CD4-positive, alpha-beta T cell treated with Interleukin-12 subunit alpha and Interleukin-12 subunit beta, for 1 hour (primary cell): ENCODE measurements at places on chromosomes 4 and X.

- DNase-seq: no peak
Observed at GRCh38 chr4:112836895-112837294, 200.0 kb downstream of the LARP7 start.

DNA sequence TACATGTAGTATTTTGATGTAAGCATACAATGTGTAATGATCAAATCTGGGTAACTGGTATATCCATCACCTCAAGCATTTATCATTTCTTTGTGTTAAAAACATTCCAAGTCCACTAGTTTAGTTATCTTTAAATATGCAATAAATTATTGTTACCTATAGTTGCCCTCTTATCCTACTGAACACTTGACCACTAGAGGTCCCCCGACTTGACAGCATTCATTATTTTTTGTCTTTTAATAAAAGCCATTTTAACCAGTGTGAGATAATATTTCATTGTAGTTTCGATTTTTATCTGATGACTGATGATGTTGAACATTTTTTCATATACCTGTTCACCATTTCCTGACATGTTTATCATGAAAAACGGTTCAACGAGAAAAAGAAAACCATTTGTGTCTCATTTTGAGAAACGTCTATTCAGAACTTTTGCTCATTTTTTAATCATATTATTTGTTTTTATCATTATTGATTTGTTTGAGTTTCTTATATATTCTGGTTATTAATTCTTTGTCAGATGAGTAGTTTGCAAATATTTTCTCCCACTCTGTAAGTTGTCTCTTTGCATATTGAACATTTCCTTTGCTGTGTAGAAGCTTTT is 199.0 kb upstream of the CXXC4 start:
- DNase-seq: peak; percentile 1

DNA sequence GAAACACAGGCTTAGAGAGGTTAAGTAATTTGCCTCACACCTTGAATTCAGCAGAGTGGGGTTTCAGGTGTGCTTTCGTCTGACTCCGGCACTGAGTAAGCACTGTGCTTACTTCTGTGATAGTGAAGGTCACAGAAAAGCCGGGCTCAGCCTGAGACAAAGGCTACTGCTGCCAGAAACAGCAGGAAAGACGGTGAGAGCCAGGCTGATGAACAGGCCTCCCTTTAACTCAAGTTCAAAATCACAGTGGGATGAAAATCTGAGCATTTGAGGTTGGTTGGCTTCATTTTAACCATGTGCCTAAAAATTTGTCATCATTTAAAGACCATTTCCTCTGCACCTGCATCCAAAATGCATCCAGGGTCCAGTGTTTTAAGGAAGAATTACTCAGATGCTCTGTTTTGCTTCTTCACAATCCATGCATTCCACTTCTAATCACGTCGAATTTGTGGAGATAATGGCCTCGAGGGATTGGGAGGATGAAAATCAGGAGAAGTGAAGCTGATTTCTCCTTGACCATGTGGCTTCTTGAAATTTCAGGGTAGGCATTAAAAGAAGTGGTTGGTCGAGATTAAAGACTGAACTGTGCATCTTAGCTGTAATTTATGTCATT is 121.2 kb upstream of the LNX1 start:
- DNase-seq: no peak

DNA sequence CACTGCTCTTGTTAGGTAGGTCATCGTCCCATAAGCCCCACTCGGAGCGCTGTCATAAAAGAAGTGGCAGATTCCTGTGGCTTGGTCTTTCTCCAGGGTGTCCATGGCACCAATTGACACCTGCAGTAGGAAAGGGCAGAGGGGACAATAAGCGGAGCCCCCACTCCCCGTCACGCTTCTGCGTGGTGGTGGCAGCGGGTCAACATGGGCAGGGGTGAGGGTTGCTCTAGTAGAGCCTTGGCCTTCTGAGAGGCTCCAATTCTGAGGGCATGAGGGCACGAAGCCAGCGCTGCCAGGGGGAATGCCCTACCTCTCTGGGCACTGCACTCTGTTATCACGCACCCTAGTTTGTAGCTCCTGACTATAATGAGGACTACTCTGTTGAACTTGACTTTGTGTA is 90.4 kb downstream of the PHKA2 start:
- DNase-seq: no peak

DNA sequence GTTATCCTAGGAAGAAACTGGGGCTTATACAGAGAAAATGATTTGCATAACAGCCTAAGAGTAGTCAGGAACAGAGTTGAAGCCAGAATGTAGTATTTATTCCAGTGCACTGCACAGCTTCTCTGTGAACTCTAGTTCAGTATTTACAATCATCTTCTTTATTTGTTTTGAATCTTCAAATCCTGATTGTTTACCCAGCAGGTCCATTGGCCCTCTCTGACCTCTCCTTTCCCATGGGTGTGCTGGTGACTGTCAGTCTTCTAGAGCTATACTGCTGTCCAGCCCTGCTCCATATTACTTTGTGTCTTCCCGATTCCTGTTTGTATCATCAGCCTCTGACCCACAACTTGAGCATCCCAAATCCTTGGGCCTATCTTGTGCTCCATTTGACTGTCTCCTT is 301.9 kb upstream of the HS3ST1 start:
- no peak for DNase-seq

GRCh38 chrX:119482481-119483480 is 14.5 kb downstream of the SLC25A5 start:
- DNase-seq: peak; percentile 69

GRCh38 chr4:137025484-137026059 is 506.7 kb downstream of the PCDH18 start:
- DNase-seq: no peak
